ENCODE measurements at places on chromosomes 5 and 9. TPM values are rescaled to one million over a fixed set of nuclear protein-coding genes. Genes with fewer than 3 reads are reported as not detected.

Gene FST
- 9.6 TPM for polyA plus RNA-seq

Gene F2RL2
- polyA plus RNA-seq = 0.06 TPM

Gene SOX30
- 0.11 TPM for polyA plus RNA-seq

Gene SLC34A1
- not detected for polyA plus RNA-seq

Gene GALT
- 43.7 TPM for polyA plus RNA-seq

Data from ovary (tissue), 10 donors.